Foreskin fibroblast (primary cell): ENCODE measurements at places on chromosomes 1 and 21.
A peak's percentile ranks its signal among the peaks of the same experiment; 100 is the strongest.

DNA sequence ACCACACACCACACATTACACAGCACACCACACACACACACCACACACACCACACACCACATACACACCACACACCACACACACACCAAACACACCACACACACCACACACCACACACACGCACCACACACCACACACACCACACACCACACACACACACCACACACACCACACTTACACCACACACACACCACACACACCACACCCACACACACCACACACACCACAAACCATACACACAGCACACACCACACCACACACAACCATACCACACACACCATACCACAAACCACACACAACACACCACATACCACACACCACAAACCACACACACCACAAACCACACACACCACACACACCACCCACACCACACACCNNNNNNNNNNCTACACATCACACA lies 40.9 kb upstream of the SIK1 start:
- DNase-seq, result no peak

GRCh38 chr1:56726706-56727105 lies 81.6 kb downstream of the PRKAA2 start:
- no peak for DNase-seq

GRCh38 chr1:206784471-206784903 lies 12.2 kb upstream of the IL10 start:
- DNase-seq, result no peak

- peak; percentile 52 for DNase-seq
These were observed 59.8 kb downstream of the GLIS1 start for GRCh38 chr1:53678938-53679825.

- peak; percentile 79 for DNase-seq
These were observed 139.7 kb upstream of the BEND5 start for GRCh38 chr1:48916130-48917069.

DNA sequence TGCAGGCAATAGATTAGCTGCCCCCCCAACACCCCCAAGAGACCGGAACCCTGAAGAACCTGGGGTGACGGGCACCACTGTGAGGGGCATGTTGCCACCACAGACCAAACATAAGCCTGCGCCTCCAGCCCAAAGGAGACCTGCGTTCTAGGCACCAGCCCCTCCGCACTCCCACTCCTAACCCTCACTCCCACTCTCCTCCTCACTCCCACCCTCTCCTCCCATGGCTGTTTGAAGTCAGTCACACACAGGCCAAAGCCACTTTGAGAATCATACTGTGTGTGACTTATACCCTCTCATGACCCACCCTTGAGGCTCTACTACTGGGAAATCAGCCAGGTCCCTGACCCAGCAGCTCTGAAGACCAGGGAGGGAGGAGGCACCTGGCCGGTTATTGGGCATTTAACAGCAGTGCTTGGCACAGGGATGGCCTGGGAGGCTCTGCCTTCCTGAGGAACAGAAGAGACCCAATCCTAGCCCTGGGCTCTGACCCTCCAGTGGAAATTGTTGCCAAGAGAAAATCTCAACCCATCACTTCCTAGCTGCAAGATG lies 43.5 kb downstream of the FBXO2 start:
- no peak for DNase-seq

DNA sequence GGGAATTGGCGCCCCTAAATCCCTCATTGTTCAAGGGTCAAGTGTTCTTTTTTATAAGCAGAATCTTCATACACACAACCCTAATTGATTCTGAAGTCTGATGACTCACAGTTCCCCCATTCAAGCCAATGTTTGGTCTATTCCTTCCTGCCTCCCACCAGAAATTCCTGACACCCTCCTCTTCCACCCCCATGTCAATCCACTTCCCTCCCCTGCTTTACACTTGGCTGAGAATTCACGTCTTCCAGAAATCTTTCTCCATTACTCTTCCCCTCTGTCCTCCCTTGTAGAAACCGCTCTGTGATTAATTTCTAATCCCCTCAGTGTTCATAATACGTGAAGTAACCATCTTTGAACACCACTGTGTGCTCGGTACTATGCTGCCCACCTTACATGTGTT lies 76.2 kb upstream of the CD34 start:
- no peak for DNase-seq

- no peak for DNase-seq
These were observed 48.9 kb upstream of the CAPZB start for GRCh38 chr1:19534281-19534680.

GRCh38 chr1:157653494-157653873 lies 47.1 kb downstream of the FCRL3 start:
- no peak for DNase-seq

DNA sequence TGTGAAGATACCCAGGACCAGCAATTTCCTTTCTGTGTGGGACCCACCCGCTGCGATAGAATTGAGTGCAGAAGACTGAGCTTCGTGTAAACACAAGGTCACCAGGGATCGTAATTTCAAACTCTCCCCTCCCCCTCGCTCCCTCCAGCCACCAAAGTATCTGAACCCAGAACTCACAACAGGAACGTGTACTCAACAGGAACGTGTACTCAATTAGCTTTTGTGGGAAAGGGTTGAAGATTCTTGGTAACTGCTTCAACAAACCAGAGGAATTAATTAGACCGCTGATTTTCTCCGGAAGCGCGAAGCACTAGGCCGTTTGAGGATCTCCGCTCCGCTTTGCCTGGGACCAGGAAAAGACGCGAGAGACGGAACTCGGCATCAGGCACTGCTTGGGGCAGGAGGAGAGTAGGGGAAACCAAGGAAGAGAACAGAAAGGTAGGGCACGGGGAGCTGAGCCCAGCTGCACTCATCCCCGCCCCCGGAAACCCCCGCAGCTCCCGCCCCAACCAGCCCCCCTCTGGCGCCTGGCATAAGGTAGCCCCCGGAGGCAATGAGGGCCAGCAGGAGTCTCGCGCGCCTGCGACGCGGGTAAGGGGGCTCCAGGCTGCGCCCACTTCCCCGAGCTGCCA lies 453 bp downstream of the DRAM2 start:
- peak; percentile 30 for DNase-seq

DNA sequence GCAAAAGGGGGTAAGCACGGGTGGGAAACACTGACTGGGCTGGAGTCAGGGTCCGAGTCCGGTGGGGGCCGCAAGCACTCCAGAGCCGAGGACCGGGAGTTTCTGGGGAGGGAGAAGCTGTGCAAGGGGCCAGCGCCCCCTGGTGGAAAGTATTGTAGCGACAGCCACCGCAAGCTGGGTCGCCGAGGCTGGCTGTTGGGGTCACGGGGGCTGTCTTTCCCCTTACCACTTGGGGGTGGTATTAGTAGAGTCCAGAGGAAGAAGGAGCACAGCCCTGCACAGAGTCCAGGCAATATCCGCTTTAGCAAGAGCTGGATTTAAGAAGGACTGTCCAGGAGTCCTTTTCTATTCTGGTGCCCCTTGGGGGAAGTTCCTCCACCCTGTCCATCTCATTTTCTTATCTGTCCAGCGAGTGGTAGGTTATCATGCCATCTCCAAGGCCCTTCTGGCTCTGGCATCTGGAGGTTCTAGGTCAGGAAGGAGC lies 17.9 kb upstream of the ETV3 start:
- peak; percentile 37 for DNase-seq

- DNase-seq, result peak; percentile 71
These were observed at the start of gene PTGFRN for GRCh38 chr1:116909512-116910378. Gene PTGFRN (plus strand): TSS chr1:116909916. CDS start chr1:116910204, 288 bp downstream.
